ENCODE measurements at places on chromosomes 3 and 15. TPM values are rescaled to one million over a fixed set of nuclear protein-coding genes. Genes with fewer than 3 reads are reported as not detected.

The SLC9C1 gene
- polyA plus RNA-seq: not detected

The RAD51 gene
- not detected for polyA plus RNA-seq

The TMIE gene
- not detected for polyA plus RNA-seq

The BOC gene
- not detected for polyA plus RNA-seq

The LRRC31 gene
- not detected for polyA plus RNA-seq

The FEZF2 gene
- not detected for polyA plus RNA-seq

The GP9 gene
- polyA plus RNA-seq: 0.18 TPM

The ZNF662 gene
- not detected for polyA plus RNA-seq

The KPNA4 gene
- polyA plus RNA-seq: 4.5 TPM

The ALDH1L1 gene
- polyA plus RNA-seq: not detected

The SPSB4 gene
- polyA plus RNA-seq: not detected

DNA sequence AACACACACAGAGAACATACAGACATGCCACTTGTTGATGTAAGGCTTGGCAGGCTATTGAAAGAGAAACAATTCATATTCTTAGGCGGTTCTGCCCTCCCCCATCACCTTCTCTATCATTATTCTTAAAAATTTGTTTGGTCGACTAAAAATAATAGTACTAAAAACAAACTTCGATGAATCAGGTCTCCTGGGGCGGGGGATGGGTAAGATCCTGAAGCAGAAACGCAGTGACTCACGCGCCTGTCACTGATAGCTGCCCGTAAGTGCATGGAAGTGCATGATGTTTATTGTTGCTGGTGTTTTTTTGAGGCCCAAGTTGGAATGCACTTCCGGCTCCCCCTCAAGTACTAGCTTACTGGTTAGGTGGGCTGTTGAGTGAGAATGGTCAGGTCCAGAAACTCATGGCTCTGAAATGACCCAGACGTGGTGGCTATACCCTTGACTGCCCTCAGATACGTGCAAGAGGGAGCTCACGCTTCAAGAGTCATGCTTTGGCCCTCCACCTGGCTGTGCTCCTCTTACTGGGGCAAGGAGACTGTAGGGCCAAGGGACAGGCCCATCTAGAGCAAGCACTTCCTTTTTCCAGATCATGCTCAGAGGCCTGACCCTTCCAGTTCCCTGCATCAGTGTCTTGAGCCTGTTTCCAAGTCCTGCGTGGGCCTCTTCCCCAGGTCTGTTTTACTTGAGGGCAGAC lies 10.9 kb downstream of the SMAD3 start:
- DNase-seq: peak; percentile 76

GRCh38 chr15:67980773-67981685 lies 73.1 kb upstream of the PIAS1 start:
- no peak for DNase-seq

GRCh38 chr3:158802409-158803268 lies 785 bp downstream of the MFSD1 start:
- DNase-seq: peak; percentile 78

DNA sequence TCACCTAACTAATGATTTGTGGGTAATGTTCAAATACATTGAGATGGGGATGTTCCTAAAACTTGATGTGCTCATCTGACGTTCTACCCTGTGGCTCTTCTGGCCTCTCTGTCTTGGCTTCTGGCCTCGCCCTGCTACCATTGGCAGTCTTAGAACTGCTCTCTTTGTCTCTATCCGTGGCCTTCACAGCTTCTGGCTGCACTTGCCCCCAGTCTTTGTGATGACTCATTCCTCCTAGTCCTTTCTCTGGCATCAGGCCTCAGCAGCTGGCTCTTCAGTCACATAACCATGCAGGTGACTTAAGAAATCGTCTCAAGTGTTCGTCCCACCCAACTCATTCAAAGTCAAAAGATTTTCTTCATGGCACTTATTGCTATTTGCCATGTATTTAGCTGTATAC lies 188.1 kb downstream of the BBX start:
- no peak for DNase-seq

- no peak for DNase-seq
These were observed 24.0 kb downstream of the COPS2 start for GRCh38 chr15:49131403-49131802.

DNA sequence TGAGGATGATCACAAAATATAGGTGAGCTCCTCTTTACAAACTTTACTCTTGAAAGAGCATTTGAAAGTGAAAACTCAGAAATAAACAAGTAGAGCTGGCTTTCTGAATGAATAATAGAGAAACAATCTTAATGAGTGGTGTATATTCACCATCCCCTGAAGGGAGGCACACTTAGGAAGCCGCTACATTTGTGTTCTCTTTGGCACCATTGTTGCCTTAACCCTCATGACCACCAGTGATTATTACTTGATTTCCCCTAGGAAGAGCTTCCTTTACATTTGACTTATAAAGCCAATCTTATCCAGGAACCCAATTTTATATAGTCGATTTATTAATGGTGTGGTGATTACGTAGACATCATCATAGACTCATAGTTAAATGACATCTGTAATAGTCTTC lies 883.9 kb downstream of the TBL1XR1 start:
- no peak for DNase-seq

- no peak for DNase-seq
These were observed 227.3 kb upstream of the C2CD4B start for GRCh38 chr15:62392376-62392775.

DNA sequence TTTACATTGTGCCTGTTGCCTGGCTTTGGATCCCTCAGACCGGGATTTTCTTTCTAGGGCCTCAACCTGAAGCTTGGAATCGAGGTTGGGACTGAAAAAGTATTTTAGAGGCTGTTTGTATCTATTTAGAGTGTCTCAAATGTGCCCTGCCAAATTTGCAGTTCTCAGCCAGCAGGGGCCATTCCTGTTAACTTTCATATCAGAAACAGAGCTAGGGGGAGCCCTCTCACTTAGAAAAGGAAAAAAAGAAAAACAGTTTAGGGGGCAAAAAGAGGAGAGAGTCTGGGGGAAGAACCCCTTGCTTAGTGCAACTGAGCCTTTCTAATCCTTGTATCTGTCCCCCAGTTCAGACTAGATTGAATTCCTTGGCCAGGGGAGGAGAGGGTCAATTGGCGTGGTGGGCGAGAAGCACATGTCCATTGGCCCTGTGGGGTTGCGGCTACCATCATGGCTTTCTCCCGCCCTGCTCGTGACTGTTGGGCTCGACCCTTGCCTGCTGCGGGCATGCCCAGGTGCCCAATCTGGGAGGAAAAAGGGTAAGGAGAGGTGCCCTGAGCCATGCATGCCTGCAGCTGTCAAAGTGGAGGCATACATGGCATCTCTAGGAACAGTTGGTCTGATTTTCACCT lies 101.6 kb downstream of the CFAP44 start:
- no peak for DNase-seq

DNA sequence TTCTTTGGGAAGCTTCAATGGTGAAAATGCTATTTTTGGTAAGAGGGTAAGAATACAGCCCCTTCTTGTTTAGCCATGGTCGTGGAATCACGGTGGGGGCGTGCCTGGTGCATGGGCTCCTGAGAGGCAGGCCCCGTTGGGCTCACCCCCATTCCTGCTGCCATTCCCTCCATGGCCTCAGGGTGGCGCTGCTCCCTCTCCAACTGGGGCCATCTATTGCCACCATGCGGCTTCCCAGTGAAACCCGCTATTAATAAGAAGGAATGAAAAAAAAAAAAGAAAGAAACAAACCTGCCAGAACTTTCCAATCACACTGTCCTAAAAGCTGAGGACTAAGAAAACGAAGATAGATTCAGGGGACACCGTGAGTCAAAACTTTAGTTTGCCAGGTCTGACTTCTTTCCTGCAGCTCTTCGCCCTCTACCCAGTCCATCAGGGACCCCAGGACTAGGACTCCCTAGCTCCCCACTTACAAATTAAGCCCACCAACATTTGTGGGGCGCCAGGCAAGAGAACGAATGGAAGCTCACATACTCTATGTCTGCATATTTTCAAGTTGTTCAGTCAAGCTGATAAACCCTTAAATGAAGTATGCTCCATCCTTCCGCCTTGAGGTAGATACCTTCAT lies 30.6 kb upstream of the ABHD2 start:
- peak; percentile 69 for DNase-seq

GRCh38 chr15:99180086-99180963 lies 69.1 kb downstream of the TTC23 start:
- DNase-seq: no peak

DNA sequence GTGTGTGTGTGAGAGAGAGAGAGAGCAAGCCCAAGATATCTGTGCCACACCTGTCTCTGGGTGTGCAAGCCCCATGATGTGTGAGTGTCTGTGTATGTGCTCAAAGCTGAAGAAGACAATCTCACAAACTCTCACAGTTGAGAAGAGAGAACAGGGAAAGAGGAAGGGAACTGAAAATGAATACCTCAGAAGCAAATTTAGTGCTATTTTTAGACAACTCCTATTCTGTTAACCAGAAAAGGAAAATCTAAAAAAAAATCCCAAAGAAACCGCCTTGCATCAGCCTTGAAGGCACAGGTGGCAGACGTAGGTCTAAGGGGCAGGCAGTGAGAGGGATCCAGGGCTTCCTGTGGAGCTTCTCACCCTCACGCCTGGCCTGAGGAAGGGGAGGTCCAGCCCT lies 47.8 kb downstream of the ATP2B2 start:
- no peak for DNase-seq

GRCh38 chr3:62153231-62153630 lies 220.1 kb downstream of the FEZF2 start:
- DNase-seq: no peak

DNA sequence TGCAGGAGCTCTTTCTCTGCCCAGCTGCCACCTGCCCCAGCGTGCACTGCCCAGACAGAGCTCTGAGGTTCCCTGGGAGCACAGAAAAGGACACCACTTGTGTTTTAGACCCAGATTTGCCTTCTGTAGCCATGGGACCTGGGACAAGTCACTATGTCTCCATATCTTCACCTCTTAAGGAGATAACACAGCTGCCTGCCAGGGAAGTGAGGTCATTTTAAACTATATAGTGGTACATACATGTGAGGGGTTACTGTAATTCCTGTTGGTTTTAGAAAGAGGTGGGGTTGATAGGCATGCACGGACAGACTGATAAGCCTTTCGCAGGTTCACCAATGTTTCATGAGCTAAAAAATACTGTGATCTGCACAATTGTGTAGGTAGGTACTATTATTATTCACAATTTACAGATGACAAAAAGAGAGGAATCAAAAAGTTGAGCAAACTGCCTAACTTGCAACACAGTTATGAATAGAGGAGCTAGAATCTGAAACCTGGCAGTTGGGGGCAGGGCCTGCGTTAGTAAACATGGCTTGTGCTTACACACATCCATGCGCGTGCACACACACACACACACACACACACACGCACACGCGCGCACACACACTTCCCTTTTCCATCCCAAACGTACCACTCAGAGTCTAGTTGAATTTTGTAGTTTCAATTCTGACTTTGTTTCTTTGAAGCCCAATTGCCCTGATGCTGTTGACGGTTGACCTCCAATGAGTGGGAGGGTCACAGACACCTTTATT lies 193.6 kb downstream of the FAM43A start:
- peak; percentile 77 for DNase-seq

GRCh38 chr15:57048930-57049549 lies 130.6 kb downstream of the TCF12 start:
- DNase-seq: no peak

DNA sequence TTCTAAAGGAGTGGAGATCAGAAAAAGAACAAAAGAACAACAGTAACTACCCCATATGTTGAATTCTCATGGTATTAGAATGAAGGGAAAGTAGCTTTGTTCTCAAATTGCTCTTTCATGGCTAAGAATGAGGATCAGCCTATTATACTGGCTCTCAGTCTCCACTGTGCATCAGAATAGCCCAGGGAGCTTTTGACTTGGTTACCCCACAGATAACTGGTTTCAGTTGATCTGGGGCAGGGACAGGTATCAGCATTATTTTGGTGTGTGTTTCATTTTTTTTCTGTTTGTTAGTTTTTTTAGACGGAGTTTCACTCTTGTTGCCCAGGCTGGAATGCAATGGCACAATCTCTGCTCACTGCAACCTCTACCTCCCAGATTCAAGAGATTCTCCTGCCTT lies 311.7 kb upstream of the TLE3 start:
- no peak for DNase-seq

- no peak for DNase-seq
These were observed 53.0 kb downstream of the PCSK6 start for GRCh38 chr15:101436526-101436925.

DNA sequence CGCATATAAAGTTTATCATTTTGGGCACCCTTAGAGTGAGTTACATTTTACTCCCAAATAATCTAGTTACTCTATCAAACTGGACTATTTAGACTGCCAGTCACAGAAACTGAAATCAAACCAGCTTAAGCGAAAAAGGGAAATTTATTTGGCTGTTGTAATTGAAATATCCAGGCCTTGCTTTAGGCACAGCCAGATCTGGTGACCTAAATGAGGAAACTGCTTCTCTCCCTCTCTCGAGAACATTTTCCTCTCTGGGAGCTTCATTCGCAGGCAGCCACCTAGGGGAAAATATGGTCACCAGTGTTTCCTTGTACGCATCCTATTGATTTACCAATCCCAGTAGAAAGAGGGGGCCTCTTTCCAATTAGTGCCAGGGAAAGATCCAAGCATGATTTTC lies 175.3 kb upstream of the MITF start:
- peak; percentile 40 for DNase-seq

GRCh38 chr3:8963137-8963853 lies at the start of gene RAD18:
Gene RAD18, minus strand, starts transcription at chr3:8963472. Its CDS starts 87 bp downstream, at chr3:8963385.
- peak; percentile 92 for DNase-seq

DNA sequence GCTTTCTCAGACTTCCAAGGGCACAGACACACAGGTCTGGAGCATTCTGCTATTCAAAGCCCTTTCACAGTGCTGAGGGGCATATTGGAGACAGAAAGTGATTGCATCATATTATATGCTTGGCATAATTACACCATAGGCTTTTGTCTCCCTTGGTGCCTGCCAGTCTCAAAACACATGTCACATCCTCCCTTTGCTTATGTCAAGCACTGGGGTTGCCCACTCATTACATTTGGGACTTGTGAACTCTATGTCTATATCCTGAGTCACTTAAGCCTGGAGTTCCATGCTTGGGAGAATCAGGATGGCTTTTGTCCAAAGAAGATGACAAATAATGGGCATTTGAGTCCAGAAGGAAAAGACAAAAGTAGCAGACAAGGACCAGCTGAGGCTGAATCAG lies 12.3 kb upstream of the PDZRN3 start:
- DNase-seq: no peak

GRCh38 chr3:72797773-72798543 lies 50.3 kb downstream of the SHQ1 start:
- DNase-seq: no peak

GRCh38 chr3:100912976-100913545 lies 80.2 kb downstream of the ABI3BP start:
- no peak for DNase-seq

GRCh38 chr3:191484461-191484860 lies 23.5 kb downstream of the PYDC2 start:
- DNase-seq: no peak

GRCh38 chr3:45528429-45528828 lies 66.1 kb upstream of the LIMD1 start:
- DNase-seq: no peak

GRCh38 chr15:63059075-63059474 lies 16.5 kb downstream of the TPM1 start:
- DNase-seq: no peak

- no peak for DNase-seq
These were observed 679.0 kb upstream of the DPPA4 start for GRCh38 chr3:110016235-110016815.

GRCh38 chr3:30198162-30198561 lies 408.2 kb upstream of the TGFBR2 start:
- no peak for DNase-seq
